ENCODE measurements at places on chromosomes 5 and 9.

DNA sequence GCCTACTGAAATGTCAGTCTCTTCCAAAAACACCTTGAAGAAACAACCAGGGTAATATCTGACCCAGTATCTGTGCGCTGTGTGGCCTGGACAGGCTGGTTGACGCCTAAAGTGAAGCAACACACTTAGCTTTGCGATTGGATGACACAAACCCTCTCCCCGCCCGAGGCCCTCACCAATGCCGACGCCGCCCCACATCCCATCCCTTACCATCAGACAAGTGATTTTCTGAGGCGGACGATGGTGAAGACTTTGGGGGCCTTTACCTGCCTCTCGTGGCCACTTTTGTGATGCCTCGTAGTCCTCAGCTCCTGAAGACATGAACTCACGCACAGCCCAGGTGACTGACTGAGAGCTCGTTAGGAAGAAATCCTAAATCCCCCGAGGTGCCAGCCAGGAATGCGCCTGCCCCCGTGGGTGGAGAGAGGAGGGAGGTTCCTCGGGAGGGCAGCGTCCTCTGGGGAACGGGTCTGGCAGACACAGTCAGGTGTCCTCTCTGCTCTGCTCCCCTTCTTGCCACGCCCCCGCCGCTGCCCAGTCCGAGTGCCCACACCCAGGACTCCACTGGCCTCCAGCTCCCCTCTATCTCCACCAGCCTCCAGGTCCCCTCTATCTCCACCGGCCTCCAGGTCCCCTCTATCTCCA lies 31.0 kb upstream of the RXRA start:
- DNase-seq, result no peak

DNA sequence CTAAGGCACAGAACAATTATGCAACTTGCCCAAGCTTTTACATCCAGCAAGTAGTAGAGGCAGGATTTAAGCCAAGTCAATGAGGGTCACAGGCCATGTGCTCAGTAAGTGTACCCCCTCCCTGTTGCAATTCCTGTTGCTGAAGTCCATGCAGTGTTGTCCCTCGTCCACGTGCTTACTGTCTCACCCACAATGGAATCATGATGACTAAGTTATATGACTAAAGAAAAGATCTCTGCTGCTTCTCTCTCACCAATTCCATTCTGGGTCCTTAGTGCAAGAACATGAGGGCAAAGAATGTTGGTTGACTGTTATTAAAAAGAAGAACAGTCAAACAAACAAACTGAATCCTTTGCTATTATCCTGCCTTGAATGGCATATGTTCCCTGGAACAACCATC lies 233.6 kb upstream of the SLC24A2 start:
- no peak for DNase-seq

DNA sequence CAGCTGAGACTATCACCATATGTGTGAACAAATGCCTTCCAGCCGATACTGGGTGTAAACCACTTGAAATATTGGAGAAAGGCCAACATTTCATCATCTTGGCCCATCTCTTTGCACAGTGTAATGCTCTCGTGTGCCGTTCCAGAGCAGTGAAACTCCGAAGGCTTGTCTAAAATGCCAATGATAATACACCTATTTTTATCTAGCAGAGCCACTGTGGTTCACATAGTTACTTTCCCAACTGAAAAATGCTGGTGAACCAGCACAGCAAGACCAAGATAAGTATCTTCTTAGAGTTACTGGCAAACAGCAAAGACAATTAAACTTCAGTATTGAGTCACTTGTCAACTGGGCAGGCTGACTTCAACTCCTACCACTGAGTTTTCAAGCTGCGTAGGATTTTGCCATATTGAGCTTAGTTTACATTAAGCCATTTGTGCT lies 379.9 kb upstream of the ACTBL2 start:
- DNase-seq, result no peak

DNA sequence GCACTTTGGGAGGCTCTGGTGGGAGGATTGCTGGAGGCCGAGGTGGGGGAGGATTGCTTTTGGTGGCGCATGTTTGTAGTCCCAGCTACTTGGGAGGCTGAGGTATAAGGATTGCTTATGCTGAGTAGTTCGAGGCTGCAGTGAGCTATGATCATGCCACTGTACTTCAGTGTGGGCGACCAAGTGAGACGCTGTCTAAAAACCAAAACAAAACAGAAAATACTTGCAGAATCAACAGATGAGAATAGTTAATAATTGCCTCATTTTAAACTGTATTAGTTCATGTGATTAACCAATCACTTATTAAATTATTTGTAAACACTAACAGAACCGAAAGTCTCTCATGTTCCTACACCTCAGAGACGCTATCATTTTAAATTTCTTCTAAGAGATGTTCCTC lies 118.1 kb downstream of the CCDC171 start:
- no peak for DNase-seq

Data from fibroblast of skin of left biceps (primary cell).